ENCODE measurements at places on chromosomes 7 and 10. TPM values are rescaled to one million over a fixed set of nuclear protein-coding genes. Genes with fewer than 3 reads are reported as not detected.

DNA sequence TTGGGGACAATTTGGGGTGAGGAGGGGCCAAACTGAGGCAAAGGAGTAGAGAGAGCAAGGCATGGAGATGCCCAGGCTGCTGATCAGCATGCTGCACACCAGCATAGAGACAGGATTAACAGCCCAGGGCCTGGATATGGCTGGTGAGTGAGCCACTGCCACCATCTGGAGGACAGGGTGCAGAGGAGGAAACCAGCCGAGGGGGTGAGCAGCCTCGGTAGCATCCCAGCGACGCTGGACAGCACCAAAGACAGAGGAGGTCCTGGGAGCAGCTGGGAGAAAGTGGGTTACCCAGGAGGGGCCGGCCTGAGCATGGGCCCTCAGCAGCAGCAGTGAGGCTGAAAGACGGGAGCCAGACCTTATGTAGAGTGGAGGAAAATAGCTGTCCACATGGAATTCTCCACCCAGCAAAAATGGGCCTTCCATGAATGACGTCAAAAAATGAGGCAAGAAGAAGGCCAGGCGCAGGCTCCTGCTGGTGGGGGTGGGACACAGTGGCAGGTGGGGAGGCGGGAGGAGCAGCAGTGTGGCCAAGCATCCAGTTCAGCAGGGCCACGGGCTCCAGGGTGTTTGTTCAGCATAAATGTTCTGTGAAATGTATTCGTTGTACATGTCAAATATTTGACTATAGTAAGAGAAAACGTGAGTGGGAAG lies 16.7 kb downstream of the RET start:
- peak; percentile 39 for DNase-seq
- no peaks in the 10 kb centered on the region for H3K27me3 ChIP-seq
- no peaks in the 10 kb centered on the region for H3K4me1 ChIP-seq
- no peaks in the 10 kb centered on the region for H3K36me3 ChIP-seq
- H3K4me3 ChIP-seq, result no peak overlapping the region

DNA sequence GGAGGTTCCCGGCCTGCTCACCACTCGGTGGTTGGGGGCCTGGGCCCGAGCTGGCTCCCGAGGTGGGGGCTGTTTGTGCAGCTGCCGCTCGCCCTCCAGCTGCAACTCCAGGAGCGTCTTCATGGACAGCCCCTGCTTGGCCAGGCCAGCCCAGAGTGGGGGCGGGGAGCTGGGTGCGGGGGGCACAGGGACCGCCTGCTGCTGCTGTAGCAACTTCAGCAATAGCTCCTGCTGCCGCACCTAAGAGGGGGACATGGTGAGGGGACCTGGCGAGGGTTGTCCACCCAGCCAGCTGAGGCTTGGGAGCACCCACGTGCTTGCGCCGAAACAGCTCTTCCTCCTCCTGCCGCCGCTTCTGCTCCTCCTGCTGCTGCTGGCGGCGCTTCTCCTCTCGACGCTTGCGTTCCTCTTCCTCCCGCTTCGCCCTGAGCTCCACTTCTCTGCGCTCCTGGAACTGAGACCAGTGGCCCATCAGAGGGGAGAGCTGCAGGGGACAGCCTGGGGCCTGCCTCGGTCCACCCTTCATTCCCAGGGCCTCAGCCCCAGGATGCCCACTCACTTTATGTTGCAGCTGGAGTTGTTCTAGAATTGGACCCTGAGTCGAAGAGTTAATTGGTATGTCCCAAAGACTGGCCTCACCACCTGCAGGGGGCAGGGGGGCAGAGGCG lies 9.6 kb downstream of the GNB2 start:
- H3K4me3 ChIP-seq, result no peak overlapping the region
- H3K4me1 ChIP-seq, result peaks cover 14% of the 10 kb centered on the region
- H3K27me3 ChIP-seq, result no peaks in the 10 kb centered on the region
- H3K36me3 ChIP-seq, result no peaks in the 10 kb centered on the region
- DNase-seq, result no peak
- no peak overlapping the region for H3K27ac ChIP-seq

DNA sequence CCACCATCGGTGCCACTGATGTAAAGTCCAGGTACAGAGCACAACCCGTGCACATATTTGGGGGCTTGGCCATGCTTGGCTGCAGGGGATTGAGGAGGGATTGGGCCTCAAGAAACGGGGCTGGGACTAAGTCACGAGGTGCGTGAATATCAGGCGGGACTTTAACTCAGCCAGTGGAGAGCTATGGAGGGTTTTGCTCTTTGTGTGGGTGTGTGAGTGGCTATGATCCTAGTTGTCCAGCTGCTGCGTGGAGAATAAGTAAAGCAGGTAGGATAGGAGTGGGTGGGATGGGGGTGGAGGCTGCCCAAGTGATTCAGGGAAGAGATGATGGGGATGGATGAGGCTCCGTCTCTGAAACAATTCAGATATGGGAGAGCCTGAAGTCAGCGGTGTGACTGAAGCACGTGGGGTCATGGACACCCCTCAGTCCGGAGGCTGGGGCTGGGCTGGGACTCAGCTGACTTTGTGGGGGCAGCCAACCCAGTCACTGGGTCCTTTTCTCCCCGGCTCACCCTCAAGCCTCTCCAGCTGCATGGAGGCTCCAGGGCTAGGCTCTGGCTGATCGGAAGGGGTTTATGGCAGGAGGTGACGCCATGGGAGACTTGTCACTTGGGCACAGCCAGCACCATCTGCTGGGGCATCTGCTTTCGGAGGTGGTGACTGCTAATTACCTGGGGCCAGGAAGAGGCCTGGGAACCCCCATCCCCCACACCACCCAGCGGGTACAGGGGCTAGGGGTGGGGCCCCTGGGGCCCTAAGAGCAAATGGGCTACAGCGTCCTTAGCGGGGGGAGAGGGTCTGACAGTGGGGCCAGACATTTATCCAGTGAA lies 1.7 kb upstream of the LFNG start:
- no peaks in the 10 kb centered on the region for H3K36me3 ChIP-seq
- no peak overlapping the region for H3K4me3 ChIP-seq
- DNase-seq, result no peak
- peaks cover 40% of the 10 kb centered on the region for H3K4me1 ChIP-seq
- H3K27ac ChIP-seq, result no peak overlapping the region

DNA sequence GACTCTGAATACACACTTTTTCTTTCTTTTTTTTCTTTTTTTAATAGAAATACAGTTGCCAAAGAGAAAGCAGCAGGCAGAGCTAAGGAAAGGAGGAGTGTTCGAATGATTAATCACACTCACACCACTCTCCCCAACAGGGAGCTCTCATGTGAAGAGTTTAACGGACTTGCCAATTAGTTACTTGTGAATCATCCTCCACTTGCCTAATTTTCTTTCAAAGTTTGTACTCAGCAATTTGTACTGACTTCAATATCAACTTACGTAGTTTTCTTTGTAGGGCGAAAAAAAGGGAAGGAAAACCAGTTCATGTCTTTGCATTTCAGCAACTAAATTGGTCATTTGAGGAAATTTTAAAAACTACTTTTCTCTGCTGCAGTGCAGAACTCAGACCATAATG lies 109.2 kb downstream of the PIP4K2A start:
- H3K4me3 ChIP-seq, result no peak overlapping the region
- no peaks in the 10 kb centered on the region for H3K4me1 ChIP-seq
- H3K36me3 ChIP-seq, result no peaks in the 10 kb centered on the region
- DNase-seq, result no peak
- no peak overlapping the region for H3K27ac ChIP-seq
- H3K27me3 ChIP-seq, result no peaks in the 10 kb centered on the region

DNA sequence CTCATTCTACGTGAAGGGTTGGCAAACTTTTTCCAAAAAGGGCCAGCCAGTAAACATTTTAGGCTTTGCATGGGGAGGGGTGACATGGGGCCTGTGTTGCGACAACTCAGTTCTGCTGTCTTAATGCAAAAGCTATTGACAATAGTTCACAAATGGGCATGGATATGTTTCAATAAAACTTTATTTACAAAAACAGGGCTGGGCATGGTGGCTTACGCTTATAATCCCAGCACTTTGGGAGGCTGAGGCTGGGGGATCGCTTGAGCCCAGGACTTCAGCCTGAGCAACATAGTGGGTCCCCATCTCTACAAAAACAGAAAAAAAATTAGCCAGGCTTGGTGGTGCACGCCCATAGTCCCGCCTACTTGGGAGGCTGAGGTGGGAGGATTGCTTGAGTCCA lies 141.1 kb downstream of the SVIL start:
- no peak overlapping the region for H3K27ac ChIP-seq
- no peak overlapping the region for H3K4me3 ChIP-seq
- no peaks in the 10 kb centered on the region for H3K36me3 ChIP-seq
- no peaks in the 10 kb centered on the region for H3K27me3 ChIP-seq
- H3K4me1 ChIP-seq, result no peaks in the 10 kb centered on the region
- DNase-seq, result no peak

- H3K27me3 ChIP-seq, result no peaks in the 10 kb centered on the region
- no peak overlapping the region for H3K4me3 ChIP-seq
- no peak overlapping the region for H3K27ac ChIP-seq
- DNase-seq, result no peak
- no peaks in the 10 kb centered on the region for H3K36me3 ChIP-seq
- H3K4me1 ChIP-seq, result no peaks in the 10 kb centered on the region
These were observed 81.6 kb upstream of the RNF32 start for GRCh38 chr7:156559001-156559400.

- peaks cover under 1% of the 10 kb centered on the region for H3K4me1 ChIP-seq
- peaks cover 4% of the 10 kb centered on the region for H3K36me3 ChIP-seq
- H3K4me3 ChIP-seq, result no peak overlapping the region
- no peak overlapping the region for H3K27ac ChIP-seq
These were observed 130.4 kb downstream of the NRP1 start for GRCh38 chr10:33204031-33204430.

DNA sequence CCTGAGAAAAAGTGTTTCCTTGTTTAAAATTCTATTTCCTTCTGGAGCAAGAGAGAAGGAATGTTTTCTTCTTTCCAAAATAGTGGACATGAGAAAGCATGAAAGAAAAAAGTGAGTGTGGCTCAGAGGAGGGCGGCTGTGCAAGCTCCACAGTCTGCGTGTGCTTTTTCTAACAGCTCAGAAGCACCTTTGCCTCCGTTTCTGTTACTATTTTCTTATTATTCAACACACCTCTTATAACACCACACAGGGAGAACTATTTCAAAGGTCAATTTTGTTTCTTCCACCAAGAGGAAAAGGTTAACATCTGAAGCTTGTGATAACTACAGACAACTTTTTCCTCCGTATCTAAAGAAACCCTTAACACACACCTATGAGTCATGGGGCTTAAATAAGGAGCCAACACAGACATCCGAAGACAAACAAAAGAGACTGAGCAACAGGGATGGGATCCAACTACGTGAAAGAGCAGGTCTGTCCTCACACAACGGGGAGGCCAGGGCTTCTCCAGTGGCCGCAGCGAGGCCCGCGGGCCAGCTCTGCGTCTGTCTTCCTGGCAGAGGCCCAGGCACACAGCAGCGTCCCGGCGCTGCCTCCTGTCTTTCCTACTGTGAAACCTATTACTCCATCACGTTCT lies 36.2 kb upstream of the NCAPG2 start:
- no peaks in the 10 kb centered on the region for H3K27me3 ChIP-seq
- peak; percentile 78 for DNase-seq
- H3K36me3 ChIP-seq, result no peaks in the 10 kb centered on the region
- H3K27ac ChIP-seq, result peak overlapping the region; percentile 71
- H3K4me1 ChIP-seq, result peaks cover 13% of the 10 kb centered on the region
- H3K4me3 ChIP-seq, result no peak overlapping the region

DNA sequence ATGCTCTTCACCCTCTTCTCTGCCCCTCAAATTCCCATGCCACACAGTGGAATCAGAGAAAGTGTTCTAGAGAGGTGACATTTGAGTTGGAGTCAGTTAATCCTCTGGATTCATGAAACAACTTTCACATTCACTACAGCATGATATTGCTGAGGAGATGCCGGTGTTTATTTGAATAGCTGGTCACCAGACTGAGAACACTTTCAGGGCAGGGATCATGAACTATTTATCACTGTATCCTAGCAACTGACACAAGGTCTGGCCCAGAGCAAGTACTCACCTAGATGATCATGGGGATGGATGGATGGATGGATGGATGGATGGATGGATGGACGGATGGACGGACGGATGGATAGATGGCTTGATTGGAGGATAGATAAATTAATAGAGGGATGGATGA lies 116.7 kb upstream of the ZMIZ1 start:
- H3K36me3 ChIP-seq, result no peaks in the 10 kb centered on the region
- H3K4me3 ChIP-seq, result no peak overlapping the region
- no peak overlapping the region for H3K27ac ChIP-seq
- DNase-seq, result no peak
- H3K4me1 ChIP-seq, result no peaks in the 10 kb centered on the region

DNA sequence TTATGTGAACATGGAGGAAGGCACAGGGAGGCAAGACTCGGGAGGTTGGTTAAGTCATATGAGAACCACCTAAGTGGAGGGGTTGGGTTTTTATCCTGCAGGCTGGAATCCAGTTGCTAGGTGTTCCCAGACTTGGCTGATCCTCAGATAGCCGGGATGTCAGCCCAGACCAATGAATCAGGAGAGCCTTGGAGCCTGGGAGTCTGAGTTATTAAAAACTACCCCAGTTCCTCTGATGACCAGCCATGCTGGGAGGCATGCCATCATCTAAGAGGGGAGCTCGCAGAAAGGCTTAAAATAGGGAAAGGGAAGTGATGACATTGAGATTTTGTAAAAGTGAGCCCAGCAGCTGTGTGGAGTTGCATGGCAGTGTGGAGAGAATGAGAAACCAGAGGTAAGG lies 238.1 kb downstream of the ZNF248 start:
- no peak for DNase-seq
- H3K27ac ChIP-seq, result no peak overlapping the region
- no peaks in the 10 kb centered on the region for H3K36me3 ChIP-seq
- H3K4me1 ChIP-seq, result no peaks in the 10 kb centered on the region
- no peak overlapping the region for H3K4me3 ChIP-seq

GRCh38 chr7:110170841-110171240 lies 920.1 kb upstream of the LRRN3 start:
- peaks cover 9% of the 10 kb centered on the region for H3K4me1 ChIP-seq
- no peaks in the 10 kb centered on the region for H3K36me3 ChIP-seq
- peak; percentile 27 for DNase-seq
- no peak overlapping the region for H3K4me3 ChIP-seq
- no peak overlapping the region for H3K27ac ChIP-seq

- no peaks in the 10 kb centered on the region for H3K4me1 ChIP-seq
- H3K27ac ChIP-seq, result peak overlapping the region; percentile 88
- no peak overlapping the region for H3K4me3 ChIP-seq
- DNase-seq, result peak; percentile 41
- H3K36me3 ChIP-seq, result no peaks in the 10 kb centered on the region
These were observed 708 bp upstream of the GPR85 start for GRCh38 chr7:113087071-113087998.

MAGI2 gene
- polyA plus RNA-seq, result 52.5 TPM

ZNF438 gene
- 3.8 TPM for polyA plus RNA-seq

ENO4 gene
- 0.24 TPM for polyA plus RNA-seq
